NCI-H187 (cell line): ENCODE measurements at places on chromosomes 5 and 9.

- no peak for DNase-seq
Measured at GRCh38 chr9:134206311-134207300, 42.2 kb upstream of the RNU6ATAC start.

- DNase-seq: no peak
Measured at GRCh38 chr5:84779186-84779585, 394.5 kb upstream of the EDIL3 start.

DNA sequence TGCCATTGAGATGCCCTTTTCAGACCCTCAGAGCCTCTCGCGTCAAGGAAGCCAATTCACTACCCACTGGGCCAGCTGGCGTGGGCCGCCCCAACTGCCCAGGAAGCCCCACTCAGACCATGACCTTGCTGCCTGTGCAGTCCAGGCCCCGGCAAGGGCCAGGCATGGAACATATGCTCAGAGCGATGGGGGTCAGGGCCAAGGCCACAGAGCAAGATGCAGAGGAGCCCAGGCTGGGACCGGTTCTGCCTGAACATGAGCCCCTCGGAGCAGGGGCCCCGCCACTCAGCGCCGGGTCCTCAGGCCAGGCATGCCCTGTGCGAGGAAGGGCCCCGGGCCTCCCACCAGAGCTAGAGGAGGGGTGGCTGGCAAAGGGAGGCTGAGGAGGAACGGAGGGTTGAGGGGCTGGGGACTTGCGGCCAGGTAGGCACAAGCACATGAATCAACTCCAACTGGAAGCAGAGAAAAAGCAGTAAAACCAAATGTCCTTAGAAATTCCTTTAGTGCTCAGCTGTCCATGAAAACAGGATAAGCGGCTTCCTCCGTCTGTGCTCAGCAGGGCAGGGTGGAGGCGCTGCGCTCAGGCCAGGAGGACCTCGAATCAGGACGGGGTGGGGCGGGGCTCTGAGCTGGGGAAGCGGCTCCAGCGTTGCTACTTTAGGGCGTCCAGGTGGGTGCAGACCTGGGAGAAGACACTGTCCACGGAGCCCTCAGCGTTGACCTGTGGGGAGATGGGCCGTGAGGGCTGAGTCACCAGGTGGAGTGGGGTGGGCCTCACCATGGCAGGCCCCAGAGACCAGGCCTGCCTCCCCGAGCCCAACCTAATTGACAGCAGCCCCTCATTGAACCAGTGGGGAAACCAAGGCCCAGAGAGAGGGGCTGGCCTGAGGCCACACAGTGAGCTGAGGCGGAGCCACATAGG is 9.9 kb downstream of the AK1 start:
- no peak for DNase-seq

GRCh38 chr5:107867266-107867665 is 196.5 kb upstream of the EFNA5 start:
- no peak for DNase-seq

- DNase-seq: no peak
Measured at GRCh38 chr5:78490709-78491485, 130.5 kb downstream of the SCAMP1 start.

- no peak for DNase-seq
Measured at GRCh38 chr9:115276621-115277020, 158.7 kb upstream of the TNC start.

GRCh38 chr5:2909035-2909434 is 157.6 kb upstream of the IRX2 start:
- DNase-seq: no peak

- DNase-seq: no peak
Measured at GRCh38 chr9:101592788-101593187, 2.0 kb downstream of the PPP3R2 start.

GRCh38 chr9:120917929-120918762 is 8.4 kb downstream of the TRAF1 start:
- no peak for DNase-seq

DNA sequence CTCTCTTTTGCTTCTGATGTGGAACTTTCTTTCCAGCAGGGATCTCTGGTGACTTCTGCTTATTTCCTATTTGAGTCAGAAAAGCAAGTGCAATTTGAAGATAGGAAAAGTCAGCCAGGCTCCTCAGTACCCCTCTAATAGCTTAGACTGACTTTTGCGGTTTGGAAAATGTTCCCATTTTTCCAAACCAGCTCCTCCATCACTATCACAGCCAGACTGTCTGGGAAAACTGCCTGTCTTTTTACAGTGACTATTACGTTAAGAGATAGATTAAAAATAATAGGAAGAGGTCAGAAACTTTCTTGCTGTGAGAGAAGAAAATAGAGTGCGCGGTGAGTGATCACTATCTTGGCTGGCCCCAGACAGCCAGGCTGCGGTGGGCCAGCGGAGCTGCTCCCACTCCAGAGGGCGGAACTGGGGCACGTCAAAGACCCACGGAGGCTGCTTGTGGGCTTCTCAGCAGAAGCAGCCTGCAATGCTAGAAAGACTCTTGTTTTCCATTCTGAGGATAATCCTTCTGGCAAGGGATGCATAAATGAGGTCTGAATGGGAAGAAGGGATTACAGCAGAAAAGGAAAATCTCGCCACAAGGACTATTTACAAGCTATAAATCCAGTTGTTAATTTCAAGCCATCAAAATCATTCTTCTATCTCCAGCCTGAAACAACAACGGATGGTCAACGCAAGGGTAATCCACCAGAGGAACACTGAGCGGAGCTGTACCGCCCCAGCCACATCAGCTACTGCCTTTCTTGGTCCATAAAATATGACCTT is 151.0 kb upstream of the MSX2 start:
- no peak for DNase-seq

GRCh38 chr5:133360693-133361472 is 251.5 kb downstream of the FSTL4 start:
- no peak for DNase-seq

GRCh38 chr5:113203916-113204315 is 227.3 kb downstream of the DCP2 start:
- no peak for DNase-seq

GRCh38 chr5:150633429-150633828 is 7.0 kb upstream of the SYNPO start:
- no peak for DNase-seq

GRCh38 chr9:128684325-128685199 is 4.5 kb upstream of the SET start:
- DNase-seq: no peak

GRCh38 chr5:142013734-142014521 is 1.1 kb upstream of the GNPDA1 start:
- no peak for DNase-seq

DNA sequence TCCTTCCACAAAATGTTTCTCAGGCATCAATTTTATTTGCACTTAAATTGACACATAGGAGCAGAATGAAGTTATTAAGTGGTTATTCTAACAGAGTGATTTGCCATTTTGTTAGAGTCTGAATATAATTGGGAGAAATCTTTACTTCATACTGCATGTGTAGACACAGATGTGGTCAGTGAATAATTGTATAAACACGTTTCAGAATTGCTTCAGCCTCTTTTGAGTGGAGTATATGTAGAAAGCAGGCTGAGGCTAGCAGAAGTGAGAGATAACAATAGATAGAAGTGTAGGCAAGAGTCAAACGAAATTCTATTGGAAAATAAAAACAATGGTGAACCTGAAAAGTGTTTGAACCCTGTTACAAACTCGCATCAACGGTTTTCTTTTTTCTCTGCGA is 270.7 kb downstream of the TMEM167A start:
- no peak for DNase-seq

- DNase-seq: no peak
Measured at GRCh38 chr5:17912794-17913193, 278.5 kb downstream of the TAF11L14 start.

DNA sequence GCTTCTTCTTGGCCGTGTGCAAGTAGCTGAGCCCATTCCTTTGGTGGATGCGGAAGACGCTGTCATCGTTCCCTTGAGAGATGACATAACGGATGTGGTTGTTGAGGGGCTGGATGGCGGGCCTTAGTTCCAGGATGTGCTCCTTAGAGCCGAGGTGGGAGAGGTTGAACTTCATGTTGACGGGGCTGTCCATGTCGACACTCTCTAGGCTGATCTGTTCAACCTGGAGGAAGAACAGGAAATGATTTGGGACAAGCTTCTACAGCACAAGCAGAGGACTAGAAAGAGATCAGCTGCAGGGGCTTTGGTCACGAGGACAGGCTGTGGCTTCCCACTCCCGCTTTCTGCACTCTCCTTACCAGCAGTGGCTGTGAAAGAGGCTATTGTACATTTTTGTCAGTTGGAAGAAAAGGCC is 176.0 kb downstream of the SLC12A2 start:
- DNase-seq: no peak

GRCh38 chr9:126664900-126665643 is 51.3 kb downstream of the LMX1B start:
- no peak for DNase-seq

- no peak for DNase-seq
Measured at GRCh38 chr5:133618141-133618540, 5.8 kb upstream of the FSTL4 start.

GRCh38 chr5:40166802-40167201 is 512.9 kb upstream of the PTGER4 start:
- no peak for DNase-seq

DNA sequence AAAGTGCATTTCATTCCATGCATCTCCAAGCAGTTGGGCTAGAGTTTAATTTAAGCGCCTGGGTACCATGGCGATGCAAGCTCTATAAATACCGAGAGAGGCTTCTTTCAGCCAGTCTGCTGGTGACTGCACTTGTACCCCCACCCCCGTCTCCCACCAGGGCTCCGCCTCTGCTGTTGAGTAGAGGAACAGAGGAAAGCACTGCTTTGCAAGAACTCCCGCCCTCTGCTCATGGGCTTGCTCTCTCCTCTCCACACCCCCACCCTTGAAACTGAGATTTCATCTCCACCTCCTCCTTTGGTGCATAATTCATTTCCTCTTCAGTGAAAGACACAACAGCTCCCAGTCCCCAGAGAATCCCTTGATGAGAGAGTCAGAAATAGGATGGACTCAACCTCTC is 5.1 kb upstream of the WWC1 start:
- peak; percentile 28 for DNase-seq

DNA sequence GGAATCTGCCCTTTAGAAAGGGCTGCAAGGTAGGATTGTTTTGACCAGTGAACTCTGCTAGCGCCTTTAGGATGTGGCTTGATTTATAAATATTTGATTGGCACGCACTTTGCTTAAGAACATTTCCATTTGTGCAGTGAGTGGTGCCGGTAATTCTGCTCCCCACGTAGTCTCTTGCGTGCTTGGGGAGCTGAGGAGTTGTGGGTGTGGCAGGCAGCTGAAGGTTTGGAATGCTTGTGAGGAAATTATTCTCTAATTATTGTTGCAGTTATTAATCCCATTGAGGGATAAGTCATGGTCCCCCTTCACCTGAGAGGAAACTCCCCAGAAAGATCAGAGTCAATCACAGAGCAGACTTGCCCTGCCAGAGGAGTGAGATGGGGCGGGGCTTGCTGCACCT is 76.7 kb downstream of the FGF1 start:
- no peak for DNase-seq

DNA sequence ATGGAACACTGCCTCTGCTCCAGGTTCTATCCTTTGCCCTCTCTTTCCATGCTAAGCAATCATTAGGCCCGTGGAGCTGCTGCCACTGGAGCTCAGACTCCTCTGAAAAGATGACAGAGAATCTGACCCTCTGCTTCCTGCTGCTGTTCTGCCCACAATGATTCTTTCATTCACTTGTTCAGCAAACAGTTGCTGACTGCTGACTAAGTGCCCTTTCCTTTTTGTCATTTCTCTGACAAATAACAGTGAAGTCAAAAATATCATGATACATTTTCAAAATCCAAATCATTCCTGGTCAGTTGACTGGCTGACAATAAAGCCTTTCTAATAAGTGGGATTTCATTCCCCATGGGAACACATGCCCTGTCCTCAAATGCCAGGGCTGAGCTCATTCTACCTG is 110.1 kb downstream of the SIL1 start:
- DNase-seq: no peak
